Left ventricle myocardium inferior (tissue), 1 donor: ENCODE measurements at places on chromosomes 7 and 10. TPM values are rescaled to one million over a fixed set of nuclear protein-coding genes. Genes with fewer than 3 reads are reported as not detected.

Gene GDF10
- total RNA-seq = 0.22 TPM

GRCh38 chr7:18063149-18063901 lies 35.7 kb upstream of the PRPS1L1 start:
- DNase-seq = no peak

DNA sequence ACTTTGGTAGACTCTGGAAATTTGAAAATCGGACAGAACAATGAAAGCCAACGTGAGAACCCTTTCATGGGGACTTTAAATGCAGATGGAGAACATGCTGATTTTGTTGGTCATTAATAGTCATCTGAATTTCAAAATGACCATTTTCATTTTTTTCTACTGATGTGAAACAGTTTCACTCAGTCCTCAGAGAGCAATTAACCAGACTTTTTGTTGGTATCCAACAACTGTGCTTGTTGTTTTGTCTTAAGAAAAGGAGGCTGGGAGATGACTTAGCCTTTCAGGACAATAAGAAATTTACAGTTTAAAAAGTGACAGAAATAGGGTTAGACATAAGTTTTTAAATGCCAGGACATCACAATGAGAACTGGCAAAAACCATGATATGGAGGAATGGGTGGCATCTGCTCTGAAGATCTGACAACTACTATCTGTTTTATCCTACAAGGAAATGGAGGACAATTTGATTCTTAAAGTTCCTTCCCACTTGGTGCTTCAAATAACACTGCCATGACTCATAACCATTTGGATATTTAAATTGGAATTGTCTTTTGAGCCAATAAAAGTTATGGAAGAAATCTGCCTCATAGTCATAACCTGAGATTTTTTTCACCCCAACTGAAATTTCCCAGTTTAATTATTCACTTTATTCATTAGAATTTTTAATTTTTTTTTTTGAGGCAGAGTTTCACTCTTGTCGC lies 87.2 kb upstream of the HPS1 start:
- no peak for DNase-seq

Gene ATG9B
- total RNA-seq = not detected

- DNase-seq = no peak
Measured at GRCh38 chr7:44617225-44617890, 10.9 kb downstream of the OGDH start.
